ENCODE measurements at places on chromosomes 4 and X. TPM values are rescaled to one million over a fixed set of nuclear protein-coding genes. Genes with fewer than 3 reads are reported as not detected.

The DGKK gene
- not detected for total RNA-seq

GRCh38 chr4:98909646-98910401 lies 19.1 kb downstream of the EIF4E start:
- no peak for DNase-seq

GRCh38 chr4:106809076-106809475 lies 227.0 kb downstream of the DKK2 start:
- DNase-seq = peak; percentile 67

DNA sequence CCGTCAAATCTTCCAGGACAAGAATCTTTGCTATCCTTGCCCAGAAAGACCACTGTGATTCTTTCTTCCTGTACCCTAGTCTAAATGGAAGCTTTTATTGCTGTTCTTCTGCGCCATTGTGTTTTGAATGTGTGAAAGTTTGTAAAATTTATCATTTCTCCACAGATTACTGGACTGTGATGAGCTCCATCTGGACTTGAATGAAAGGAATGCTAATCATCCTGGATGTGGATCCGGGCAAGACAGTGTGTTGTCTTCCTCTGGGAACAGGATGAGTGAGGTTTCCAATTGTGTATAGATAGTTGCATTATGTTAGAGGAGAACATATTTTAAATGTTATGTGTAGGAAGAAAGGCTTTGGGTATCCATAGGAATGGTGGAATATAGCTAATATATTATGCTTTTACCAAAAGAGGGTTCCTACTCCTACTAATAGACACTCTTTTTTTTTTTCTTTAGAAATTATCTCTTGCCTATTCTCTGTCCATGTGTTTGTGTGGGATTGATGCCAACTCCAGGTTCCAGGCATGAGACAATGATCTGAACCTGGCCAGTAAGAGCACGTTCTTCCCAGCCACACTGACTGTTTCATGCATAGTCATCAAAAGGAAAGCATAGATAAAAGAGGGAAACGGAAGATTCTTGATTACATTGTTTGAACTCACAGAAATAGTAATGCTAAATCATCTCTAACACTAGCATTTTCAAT lies 803.6 kb upstream of the ADGRL3 start:
- DNase-seq = no peak

DNA sequence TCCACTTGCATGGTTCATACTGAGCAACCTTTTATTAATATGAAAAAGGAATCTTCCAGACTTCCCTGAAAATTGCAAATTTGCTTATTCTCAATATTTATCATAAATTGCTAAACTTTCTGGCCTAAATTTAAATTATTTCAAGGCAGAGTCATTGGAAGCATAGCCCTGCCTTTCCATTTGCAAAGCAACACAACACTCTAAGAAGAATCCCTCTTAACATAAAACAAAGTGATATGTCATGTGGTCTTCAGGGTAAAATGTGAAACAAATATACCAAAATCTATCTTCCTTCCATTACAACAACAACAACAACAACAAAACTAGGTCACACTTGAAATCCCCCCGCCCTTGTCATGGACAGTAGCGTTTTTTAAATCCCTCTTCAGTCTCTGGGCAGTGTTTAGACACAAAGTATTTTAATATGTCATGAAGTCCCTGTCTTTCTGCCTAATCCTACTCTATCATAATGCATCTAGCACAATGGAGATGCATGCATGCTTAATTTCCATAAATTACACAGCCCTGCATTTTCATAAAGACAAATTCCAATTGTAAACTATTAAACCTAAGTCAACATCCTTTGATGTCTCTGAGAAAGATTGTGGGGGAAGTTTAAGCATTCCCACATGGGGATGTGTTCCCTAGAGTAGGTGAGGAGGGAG lies 668.9 kb upstream of the LCORL start:
- DNase-seq = no peak

The MND1 gene
- 8.5 TPM for total RNA-seq

- DNase-seq = no peak
Measured at GRCh38 chr4:25842229-25842845, 20.5 kb downstream of the SEL1L3 start.

The PHEX gene
- 0.05 TPM for total RNA-seq

- no peak for DNase-seq
Measured at GRCh38 chr4:22713841-22714240, 21.1 kb downstream of the GBA3 start.

DNA sequence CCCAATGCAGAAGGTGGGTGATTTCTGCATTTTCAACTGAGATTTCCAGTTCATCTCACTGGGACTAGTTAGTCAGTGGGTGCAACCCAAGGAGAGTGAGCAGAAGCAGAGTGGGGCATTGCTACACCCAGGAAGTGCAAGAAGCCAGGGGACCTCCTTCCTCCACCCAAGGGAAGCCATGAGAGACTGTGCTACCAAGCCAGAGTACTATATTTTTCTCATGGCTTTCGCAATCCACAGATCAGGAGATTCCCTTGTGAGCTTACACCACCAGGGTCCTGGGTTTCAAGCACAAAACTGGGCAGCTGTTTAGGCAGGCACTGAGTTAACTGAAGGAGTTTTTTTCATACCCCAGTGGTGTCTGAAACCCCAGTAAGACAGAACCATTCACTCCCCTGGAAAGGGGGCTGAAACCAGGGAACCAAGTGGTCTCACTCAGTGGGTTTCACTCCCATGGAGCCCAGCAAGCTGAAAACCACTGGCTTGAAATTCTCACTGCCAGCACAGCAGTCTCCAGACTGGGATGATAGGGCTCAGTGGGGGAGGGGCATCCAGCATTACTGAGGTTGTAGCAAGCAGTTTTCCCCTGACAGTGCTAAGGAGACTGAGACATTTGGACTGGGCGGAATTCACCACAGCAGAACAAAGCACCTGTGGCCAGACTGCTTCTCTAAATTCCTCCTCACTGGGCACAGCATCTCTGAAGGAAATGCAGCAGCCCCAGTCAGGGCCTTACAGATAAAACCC lies 903.4 kb downstream of the TECRL start:
- DNase-seq = no peak

- DNase-seq = no peak
Measured at GRCh38 chrX:153827903-153828302, 2.4 kb downstream of the PDZD4 start.

GRCh38 chr4:70715097-70715496 lies 6.7 kb upstream of the RUFY3 start:
- no peak for DNase-seq

DNA sequence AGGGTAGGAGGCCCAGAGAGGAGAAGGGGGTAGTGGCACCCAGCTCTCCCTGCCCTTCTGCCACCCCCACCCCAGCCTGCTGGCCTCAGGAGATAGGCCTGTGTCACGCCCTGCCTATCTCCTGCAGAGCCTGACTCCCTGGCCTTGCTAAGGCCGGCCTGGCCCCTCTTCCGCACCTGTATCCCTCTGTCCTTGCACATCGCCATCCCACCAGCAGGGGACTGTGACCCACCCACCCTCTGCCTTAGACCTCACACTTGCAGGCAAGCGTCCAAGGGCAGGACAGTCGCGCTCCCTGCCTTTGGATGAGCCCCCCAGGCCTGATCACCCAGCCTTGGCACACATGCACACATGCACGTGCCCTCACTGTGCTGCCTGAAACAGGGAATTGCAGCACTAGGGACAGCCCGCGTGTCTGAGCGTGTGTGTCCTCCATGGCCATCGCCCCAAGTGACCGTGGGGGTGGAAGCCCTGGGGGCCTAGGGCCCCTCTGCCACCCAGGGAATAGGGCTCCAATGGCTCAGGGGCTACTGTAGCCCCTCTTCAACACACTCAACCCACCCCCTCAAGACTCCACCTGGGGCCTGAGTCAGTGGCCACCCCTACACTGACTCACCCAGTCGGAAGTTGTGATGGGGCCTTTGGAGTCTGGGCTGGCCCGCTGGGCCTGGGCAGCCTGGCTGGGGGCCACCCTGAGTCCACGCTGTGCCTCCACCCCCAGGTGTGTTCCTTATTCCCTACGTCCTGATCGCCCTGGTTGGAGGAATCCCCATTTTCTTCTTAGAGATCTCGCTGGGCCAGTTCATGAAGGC lies 2.1 kb downstream of the SLC6A8 start:
- DNase-seq = no peak

- no peak for DNase-seq
Measured at GRCh38 chr4:65737672-65738071, 67.4 kb upstream of the EPHA5 start.

DNA sequence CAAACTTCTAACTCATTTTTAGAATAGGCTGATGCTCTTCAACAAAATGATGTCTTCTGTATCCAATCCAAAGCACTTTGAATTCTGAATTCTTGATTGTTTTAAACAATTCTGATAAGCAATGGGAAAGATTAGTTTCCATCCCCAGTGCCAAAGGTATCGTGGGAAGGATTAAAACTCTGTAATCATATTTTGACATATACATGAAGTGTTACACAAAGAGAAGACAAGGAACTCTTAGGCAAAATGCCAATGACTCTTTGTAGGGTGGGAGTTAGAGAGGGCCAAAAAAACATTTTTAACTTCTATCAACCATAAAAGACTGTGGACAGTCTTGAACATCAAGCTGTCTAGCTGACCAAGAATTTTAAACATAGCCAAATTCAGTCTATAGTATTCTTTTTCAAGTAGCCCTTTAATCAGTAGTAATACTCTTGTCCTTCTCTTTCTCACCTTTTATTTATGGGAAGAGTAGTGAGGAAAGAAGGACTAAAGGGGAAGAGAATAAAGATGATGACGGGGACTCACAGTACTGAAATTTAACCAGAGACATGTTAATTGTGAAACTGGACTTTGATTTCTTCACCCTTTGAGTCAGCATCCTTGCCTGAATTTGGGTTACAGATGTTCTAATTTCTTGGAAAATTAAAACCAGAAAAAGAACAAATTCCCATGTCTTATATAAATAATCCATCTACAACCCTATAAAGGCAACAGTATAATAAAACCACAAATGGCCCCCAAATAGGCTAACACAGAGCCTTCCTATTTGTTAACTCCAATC lies 51.8 kb upstream of the VEGFD start:
- DNase-seq = no peak

The MAOA gene
- not detected for total RNA-seq

- no peak for DNase-seq
Measured at GRCh38 chr4:110751183-110751582, 128.3 kb upstream of the PITX2 start.

DNA sequence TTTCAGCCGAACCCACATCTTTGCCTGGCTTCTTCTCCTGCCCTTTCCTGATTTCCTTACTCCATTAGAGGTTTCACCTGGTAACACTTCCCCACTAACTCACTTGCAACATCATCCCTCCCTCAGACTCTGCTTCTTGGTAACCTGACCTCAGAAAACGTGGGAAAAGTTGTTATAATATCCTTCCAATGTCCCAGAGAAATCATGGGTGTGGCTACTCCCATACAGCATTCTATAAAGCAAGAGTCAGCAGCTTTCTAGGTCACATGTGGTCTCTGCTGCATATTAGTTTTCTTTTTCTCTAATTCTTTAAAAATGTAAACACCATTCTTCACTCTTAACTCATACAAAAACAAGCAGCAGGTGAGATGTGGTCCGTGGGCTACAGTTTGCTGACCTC lies 283.1 kb upstream of the MAOA start:
- no peak for DNase-seq

DNA sequence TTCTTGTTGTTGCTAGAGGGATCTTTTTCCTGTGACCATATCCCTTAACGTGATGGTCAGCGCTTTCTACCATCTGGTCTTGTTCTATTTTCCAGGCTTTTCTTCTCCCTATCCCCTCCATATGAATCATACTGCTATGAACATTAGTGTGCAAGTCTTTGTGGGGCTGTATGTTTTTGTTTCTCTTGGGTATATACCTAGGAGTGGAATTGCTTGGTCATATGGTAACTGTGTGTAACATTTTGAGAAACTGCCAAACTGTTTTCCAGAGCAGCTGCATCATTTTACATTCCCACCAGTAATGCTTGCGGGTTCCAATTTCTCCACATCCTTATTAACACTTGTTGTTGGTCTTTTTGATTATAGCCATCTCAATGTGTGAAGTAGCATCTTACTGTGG lies 121.4 kb downstream of the SPRY1 start:
- DNase-seq = no peak

- DNase-seq = no peak
Measured at GRCh38 chrX:13263560-13264251, 56.1 kb downstream of the ATXN3L start.

DNA sequence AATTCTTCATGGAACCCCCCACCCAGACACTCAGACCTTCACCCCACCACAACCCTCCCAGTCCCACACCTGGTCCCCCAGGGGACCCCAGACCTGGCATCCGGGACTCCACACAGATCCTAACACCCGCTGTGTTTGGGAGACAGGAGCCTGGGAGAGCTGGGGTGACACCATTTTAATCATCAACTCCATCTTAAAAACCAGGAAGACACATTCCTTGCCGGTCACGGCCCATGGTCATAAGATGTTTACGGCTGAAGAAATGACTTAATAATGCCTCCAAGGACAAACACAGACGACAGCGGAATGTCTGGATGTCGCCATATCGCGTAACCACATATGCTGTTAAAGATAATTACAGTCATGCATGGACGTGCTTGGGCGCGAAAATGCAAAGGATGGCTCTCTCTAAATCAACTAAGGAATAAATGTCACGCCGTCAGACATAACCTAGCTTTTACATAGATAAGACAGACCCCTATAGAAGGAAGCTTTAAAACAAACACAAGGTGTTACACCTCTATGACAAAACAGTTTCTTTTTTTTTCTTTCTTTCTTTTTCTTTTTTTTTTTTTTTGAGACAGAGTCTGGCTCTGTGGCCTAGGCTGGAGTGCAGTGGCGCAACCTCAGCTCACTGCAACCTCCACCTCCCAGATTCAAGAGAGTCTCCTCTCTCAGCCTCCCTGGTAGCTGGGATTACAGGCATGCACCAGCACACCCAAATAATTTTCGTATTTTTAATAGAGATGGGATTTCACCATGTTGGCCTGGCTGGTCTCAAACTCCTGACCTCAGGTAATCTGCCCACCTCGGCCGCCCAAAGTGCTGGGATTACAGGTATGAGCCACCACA lies 2.1 kb upstream of the DHRSX start:
- DNase-seq = peak; percentile 33

The SORCS2 gene
- not detected for total RNA-seq

DNA sequence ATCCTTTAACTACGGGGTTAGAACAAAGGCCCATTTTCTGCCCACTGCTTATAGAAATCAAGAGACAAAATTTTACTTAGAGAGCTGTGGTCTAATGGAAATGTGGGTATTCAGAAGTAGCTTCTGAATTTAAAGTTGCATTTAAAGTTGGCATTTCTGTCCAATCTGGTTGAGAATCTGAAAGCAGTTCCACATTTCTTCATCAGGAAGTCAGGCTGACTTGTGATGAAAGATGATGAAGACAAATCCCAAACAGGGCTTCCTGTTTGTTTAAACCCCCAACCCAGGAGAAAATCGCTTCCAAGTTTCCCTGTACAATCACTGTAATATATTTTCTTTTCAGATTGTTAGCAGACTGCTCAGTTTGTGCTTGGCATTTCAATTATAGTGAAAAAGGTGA lies 345.3 kb downstream of the SPRY1 start:
- DNase-seq = no peak

The WNK3 gene
- total RNA-seq = not detected

DNA sequence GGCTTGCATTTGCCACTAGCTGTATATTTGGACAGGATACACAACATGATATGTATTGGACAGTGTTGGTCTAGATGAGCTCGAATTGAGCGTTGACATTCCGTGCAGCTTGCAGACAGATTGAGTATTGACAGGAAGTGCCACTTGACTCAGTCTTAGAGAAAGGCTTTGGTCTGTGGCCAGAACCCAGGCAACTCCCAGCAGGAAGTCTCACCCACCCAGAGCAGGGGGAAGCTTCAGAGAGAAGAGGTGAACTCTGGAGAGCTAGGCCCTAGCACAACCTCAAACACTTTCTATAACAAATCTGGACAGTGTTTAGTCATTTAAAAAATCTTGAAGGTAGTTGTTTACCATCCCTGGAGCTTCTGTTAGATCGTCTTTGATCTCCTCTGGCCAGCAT lies 280.5 kb downstream of the FBXW7 start:
- DNase-seq = no peak

All from HFFc6 (cell line).